ENCODE measurements at places on chromosomes 7 and 10. TPM values are rescaled to one million over a fixed set of nuclear protein-coding genes. Genes with fewer than 3 reads are reported as not detected.

SEMA3E gene
- not detected for total RNA-seq

LRCH4 gene
- 288 TPM for total RNA-seq

MOGAT3 gene
- total RNA-seq: not detected

TMEM270 gene
- not detected for total RNA-seq

Measured in B cell (primary cell).